RWPE2 (cell line): ENCODE measurements at places on chromosomes 5 and 9.

DNA sequence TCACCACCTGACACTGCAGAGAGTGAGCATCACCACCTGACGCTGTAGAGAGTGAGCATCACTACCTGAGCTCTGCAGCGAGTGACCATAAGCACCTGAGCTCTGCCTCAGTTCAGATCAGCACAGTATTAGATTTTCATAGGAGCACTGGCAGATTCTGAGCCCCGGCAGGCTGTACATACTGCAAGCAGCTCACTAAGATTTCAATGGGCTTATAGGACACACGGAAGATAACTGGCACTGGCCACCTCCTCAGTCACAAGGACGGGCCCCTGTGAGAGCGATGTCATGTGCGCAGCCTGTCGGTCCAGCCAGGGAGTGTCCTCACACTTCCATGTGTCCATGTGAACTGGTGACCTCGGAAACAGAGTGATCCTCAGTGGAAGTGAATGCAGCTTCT is 153.5 kb upstream of the IRX2 start:
- H3K27me3 ChIP-seq = no peaks in the 10 kb centered on the region
- H3K4me1 ChIP-seq = no peaks in the 10 kb centered on the region
- DNase-seq = no peak

GRCh38 chr9:88767504-88767790 is 223.8 kb upstream of the S1PR3 start:
- no peak for DNase-seq
- H3K4me3 ChIP-seq = no peak overlapping the region
- H3K36me3 ChIP-seq = no peaks in the 10 kb centered on the region
- peaks cover 33% of the 10 kb centered on the region for H3K4me1 ChIP-seq

DNA sequence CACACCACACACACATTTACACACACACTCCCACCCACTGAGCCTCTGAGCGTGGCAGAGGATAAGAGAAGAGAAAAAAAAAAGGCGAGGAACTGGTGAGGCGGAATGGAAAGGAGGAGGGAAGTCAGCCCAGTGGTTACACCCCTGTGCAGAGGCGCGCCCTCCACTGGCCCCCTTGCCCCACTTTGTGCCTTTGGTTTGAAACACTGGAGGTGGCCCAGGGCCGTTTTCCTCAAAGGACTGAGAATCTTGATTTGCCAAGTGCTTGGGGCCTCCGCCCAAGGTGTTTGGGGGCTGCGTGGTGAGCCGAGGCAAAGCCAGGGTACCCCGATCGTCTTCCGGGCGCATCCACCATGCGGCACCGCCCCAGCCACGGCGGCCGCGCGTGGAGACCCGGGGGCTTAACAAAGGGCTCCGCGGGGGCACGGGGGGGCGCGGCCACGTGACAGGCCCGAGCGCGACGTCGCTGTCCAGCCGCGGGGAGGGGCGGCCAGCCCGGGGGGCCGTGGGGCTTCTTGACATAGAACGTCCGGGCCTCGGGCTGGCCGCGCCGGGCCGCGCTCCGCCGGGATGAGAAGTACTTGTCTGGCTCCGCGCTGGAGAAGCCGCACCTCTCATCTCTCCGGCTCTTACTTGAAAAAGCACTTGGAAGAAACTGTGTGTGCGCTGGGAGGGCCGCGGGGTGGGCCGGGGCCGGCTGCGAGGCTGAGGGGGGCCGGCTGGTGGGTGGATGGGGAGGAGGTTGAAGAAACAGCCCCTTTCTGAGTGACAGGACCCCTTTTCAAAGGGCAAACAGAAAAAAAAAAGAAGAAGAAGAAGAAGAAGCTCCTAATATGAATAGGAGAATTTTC is 21.0 kb downstream of the NR2F1 start:
- peaks cover 73% of the 10 kb centered on the region for H3K27me3 ChIP-seq
- H3K4me3 ChIP-seq = no peak overlapping the region
- DNase-seq = no peak
- H3K27ac ChIP-seq = no peak overlapping the region

DNA sequence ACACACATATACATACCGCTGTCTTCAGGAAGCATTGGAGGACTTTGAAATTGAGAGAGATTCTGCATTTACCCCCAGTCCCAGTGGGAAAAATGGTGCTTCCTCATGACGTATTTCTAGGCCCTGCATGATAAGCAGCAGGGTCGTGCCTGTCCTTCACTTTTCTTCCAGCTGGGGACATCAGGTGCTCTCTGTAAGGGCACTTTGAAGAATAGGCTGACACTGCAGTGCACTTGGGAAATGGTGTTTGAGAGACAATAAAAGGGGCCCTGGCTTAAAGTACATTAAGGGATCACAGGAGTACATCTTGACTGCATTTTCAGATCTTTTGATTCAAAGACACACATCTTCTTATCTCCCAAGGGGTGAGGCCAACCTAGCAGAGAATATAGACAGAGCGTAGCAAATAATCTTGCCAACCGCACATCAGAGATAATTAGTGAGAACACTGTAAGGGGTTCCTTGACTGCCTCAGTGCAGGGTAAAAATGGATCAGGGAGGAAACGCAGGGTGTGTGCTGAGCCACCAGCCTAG is 437.9 kb downstream of the CSNK1G3 start:
- no peaks in the 10 kb centered on the region for H3K27me3 ChIP-seq
- H3K36me3 ChIP-seq = no peaks in the 10 kb centered on the region
- H3K4me3 ChIP-seq = no peak overlapping the region
- no peak for DNase-seq

GRCh38 chr5:6541256-6542013 is 91.4 kb downstream of the NSUN2 start:
- H3K36me3 ChIP-seq = no peaks in the 10 kb centered on the region
- H3K27ac ChIP-seq = no peak overlapping the region
- no peaks in the 10 kb centered on the region for H3K27me3 ChIP-seq
- H3K4me3 ChIP-seq = no peak overlapping the region
- no peaks in the 10 kb centered on the region for H3K4me1 ChIP-seq

GRCh38 chr5:71651579-71651978 is 64.4 kb downstream of the MCCC2 start:
- no peak for DNase-seq
- no peak overlapping the region for H3K4me3 ChIP-seq
- H3K27ac ChIP-seq = no peak overlapping the region

DNA sequence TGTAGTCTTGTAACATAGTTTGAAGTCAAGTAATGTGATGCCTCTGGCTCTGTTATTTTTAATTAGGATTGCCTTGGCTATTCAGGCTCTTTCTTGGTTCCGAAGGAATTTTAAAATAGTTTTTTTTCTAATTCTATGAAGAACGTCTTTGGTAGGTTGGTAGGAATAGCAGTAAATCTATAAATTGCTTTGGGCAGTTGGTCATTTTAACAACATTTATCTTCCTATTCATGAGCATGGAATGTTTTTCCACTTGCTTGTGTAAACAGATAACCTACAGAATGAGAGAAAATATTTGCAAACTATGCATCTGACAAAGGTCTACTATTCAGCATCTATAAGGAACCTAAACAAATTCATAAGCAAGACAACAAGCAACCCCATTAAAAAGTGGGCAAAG is 173.2 kb upstream of the TRPC7 start:
- H3K27me3 ChIP-seq = peaks cover 4% of the 10 kb centered on the region
- no peak for DNase-seq
- no peak overlapping the region for H3K4me3 ChIP-seq
- no peak overlapping the region for H3K27ac ChIP-seq
- no peaks in the 10 kb centered on the region for H3K36me3 ChIP-seq
- H3K4me1 ChIP-seq = no peaks in the 10 kb centered on the region

DNA sequence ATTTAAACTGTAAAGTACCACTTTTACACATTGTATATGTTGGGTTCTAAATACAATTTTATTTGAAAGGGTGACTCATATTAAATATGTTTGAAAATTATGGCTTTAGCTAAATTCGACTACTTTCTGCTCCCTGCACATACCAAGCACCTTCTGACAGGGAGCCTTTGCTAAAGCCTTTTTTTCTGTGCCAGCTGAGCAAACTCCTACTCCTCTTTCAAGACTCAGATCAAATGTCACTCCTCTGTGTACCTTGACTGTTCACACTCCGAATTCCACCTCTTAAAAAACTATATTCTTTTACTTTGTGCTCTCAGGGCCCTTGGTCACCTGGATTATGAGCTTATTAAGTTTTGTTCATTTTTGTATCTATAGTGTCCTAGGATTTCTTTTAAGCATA is 6.5 kb upstream of the OXCT1 start:
- H3K27me3 ChIP-seq = peaks cover 3% of the 10 kb centered on the region
- H3K36me3 ChIP-seq = no peaks in the 10 kb centered on the region
- no peak overlapping the region for H3K27ac ChIP-seq

DNA sequence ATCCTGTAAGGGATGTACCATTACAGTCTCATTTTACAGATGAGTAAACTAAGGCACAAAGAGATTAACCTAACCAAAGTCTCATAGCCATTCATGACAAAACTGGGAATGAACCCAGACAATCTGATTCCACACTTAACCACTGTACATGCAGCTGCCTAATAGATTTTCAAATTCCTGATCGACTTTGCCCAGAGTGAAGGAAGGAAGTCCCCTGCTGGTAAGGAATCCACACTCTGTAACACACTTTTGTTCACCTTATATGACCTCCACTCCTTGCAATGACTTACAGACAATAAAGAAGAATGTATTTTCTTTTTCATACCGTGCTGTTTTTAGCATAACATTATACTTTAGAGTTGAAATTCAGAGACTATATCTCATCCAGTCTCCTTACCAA is 31.3 kb upstream of the PLPP6 start:
- DNase-seq = no peak
- H3K4me3 ChIP-seq = no peak overlapping the region
- H3K4me1 ChIP-seq = no peaks in the 10 kb centered on the region
- no peaks in the 10 kb centered on the region for H3K27me3 ChIP-seq
- H3K27ac ChIP-seq = no peak overlapping the region

DNA sequence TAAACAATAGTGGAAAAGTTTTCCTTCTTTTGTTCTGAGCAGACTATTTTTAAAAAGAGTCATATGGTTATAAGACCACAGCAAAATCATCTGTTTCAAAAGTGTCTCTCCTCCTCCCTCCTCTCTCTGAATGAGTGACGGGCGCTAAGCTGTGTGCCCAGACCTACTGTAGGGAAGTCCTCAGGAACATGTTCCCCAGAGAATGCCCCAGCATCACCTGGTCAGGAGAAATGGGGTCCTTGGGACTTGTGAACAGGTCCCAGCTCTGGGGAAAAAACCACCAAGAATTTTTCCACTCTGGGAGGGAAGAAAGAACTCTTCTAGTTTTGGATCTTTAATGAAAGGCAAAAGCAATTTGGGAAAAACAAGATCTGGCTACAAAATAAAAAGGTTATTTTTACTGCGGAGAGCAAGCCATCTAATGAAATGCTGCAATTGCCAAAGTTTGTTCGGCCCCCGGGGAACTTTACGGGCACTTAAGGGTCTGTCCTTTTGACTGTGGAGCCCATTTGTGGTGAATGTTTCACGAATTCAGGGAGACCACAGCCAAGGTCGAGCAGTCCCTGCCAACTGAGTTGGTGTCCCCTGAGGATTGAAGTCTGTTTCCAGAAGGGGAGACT is 25.9 kb downstream of the BOD1 start:
- no peak for DNase-seq
- H3K4me1 ChIP-seq = no peaks in the 10 kb centered on the region
- no peak overlapping the region for H3K4me3 ChIP-seq
- H3K27ac ChIP-seq = no peak overlapping the region
- peaks cover 2% of the 10 kb centered on the region for H3K27me3 ChIP-seq
- no peaks in the 10 kb centered on the region for H3K36me3 ChIP-seq

DNA sequence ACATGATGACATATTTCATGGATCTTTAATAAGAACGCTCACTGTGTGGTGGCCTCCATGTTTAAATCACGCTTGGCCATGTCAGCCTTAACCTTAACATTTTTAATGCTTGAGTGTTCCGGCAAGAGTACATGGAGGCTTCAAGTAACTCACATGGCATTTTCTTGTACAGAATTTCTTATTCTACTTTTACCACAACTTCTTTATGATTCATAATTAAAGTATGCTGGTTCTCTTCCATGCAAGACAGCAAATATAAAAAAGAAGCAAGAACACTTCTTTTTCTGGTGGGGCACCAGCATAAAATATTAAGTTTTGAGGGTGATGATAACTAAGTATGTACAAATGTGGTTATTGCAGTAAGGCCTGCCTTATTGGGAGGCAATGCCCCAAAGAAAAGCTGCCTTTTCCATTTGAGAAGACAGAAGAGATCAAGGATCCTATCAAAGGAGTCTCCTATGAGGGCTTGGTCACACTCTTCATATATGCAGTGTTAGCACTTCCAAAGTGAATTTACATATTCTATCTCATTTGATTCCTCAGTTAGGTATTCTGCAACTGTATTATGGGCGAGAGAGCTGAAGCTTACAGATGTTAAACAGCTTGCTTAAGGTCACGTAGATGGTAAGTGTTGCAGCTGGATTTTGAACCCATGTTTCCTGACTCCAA is 382.7 kb upstream of the MEF2C start:
- no peak for DNase-seq
- peak overlapping the region; percentile 8 for H3K27ac ChIP-seq
- H3K27me3 ChIP-seq = no peaks in the 10 kb centered on the region
- no peak overlapping the region for H3K4me3 ChIP-seq
- H3K4me1 ChIP-seq = peaks cover 16% of the 10 kb centered on the region

DNA sequence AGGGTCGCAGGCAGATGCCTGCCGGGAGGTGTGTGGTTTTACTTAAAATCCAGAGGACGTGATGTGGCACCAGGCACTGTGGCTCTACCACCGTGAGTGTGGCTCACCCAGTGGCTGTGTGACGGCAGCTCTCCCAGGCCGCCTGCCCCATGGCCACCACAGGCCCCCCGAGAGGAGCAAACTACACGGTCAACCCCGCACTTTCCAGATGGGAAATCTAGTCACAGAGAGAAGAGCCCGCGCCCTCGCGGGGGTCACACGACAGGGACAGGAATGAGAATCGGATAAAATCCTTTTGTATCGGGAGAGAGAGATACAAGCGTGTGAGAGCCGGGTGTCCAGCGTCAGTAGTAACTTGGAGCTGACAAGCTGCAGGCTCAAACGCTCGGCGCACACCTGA is 24.4 kb downstream of the TERT start:
- no peaks in the 10 kb centered on the region for H3K4me1 ChIP-seq
- no peak overlapping the region for H3K27ac ChIP-seq
- H3K27me3 ChIP-seq = no peaks in the 10 kb centered on the region
- no peak overlapping the region for H3K4me3 ChIP-seq
- no peaks in the 10 kb centered on the region for H3K36me3 ChIP-seq
- no peak for DNase-seq

DNA sequence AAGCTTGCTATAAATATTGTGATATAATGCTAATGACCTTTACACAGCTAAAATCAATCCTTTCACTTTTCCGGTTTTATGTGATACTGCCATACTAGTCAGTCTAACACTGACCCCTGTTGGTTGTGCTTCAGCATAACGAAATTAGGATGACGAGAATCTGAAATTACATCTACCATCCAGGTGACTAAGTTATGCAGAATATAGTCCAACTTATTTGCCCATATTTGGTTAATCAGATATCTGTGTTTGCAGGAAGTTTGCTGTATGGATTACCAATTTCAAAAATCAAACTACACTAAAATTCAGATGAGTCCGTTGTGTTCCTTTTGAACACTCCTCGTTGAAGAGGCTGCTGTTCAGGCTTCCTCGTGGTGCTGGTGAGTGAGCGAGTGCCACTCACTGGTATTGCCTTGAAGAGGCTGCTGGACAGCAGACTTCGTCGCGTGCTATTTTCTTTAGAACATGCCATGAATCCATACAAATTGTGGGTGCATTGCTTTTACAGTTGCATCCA is 32.5 kb downstream of the TENT4A start:
- peaks cover 82% of the 10 kb centered on the region for H3K36me3 ChIP-seq
- DNase-seq = peak; percentile 20
- H3K4me1 ChIP-seq = no peaks in the 10 kb centered on the region
- no peak overlapping the region for H3K4me3 ChIP-seq
- no peaks in the 10 kb centered on the region for H3K27me3 ChIP-seq

- no peak overlapping the region for H3K4me3 ChIP-seq
- DNase-seq = no peak
- no peak overlapping the region for H3K27ac ChIP-seq
- no peaks in the 10 kb centered on the region for H3K36me3 ChIP-seq
- H3K27me3 ChIP-seq = no peaks in the 10 kb centered on the region
These were observed 70.0 kb upstream of the PPP1R26 start for GRCh38 chr9:135409286-135410200.
